ENCODE measurements at places on chromosomes 16 and 17.

DNA sequence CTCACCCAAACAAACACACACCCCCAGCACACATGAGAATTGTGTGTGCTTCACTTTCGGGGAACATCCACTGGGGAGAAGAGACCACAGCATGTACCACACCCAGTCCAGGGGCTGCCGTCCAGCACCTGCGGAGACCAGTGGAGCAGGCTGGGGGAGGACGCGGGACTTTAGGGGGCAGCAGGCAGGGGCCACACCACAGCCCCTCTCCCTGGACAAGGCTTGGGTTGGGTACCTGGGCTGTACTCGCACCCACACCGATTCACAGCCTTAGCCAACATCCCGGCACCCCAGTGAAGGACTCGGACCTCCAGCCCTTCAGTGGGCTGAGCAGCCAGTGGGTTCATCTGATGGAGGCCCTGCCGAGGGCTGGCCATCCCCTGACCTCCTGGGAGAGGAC lies 63.3 kb downstream of the RBFOX3 start:
- DNase-seq = no peak

DNA sequence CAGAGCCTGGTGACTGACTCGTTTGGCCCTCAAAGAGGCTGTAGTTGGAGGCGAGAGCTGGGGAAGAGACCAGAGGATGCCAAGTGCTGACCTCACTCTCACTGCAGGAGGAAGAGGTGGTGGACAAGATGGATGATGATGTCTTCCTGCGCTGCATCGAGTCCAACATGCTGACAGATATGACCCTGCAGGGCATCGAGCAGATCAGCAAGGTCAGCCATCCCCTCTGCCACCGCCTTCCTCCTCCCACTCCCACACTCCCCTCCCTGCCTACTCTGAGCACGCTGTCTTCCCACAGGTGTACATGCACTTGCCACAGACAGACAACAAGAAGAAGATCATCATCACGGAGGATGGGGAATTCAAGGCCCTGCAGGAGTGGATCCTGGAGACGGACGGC lies 26.9 kb downstream of the POLR2A start:
- DNase-seq = no peak

DNA sequence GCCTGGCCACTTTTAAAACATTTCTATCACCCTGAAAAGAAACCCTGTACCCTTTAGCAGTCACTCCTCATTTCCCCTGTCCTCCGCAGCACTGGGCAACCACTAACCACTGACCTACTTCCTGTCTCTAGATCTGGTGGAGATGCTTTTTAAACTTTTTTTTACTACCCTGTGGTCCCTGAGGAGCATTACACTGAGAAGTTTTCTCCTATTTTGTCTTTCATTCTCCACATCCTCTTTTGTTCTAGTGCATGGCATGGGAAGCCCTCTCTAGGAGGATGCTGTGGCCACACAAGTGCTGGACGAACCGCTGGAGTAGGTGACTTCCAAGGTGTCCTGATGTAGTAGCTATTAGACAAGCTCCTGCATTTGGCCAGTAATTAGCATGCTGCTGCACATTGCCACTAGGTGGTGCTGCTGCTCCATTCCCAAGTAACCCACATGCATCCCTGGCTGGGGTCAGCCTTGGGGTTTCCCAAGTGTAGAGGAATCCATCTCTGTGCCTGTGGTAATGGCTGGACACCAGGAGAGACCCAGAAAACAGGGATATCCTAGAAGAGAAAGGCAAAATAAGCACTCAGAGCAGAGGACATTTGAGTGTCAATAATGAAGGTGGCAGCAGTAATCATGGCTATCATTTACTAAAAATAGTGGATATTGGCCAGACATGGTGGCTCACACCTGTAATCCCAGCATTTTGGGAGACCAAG lies 143.8 kb upstream of the CRHR1 start:
- DNase-seq = peak; percentile 40

DNA sequence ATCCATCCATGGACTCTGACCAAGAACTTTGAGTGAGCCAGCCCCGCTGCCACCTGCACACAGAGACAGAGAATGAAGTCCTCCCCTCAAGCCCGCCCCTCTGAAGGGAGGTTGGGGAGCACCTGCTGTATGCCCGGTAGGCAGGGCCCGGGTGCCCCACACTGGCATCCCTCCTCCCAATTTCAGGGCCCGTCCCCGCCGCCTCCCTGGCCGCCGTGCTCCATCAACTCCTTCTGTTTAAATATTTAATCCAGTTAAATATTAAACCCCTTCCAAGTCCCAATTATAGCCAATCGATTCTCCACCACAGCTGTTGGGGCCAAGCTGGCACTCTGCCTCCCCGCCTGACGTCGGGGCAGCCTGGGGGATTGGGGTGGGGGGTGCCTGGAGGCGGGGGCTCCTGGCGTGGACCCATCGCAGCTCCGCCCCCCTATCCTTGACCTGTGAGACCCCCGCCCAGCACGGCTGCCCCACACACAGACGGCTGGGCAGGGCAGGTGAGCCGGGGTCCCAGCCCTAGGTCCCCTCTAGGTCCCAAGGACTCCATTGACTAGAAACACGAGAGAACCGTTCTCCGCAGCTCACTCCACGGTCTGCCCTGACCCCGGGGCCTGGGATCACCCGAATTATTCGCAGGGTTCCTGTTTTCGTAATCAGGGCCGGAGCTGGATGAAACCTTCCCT lies 18.0 kb upstream of the CACNA1H start:
- DNase-seq = no peak

DNA sequence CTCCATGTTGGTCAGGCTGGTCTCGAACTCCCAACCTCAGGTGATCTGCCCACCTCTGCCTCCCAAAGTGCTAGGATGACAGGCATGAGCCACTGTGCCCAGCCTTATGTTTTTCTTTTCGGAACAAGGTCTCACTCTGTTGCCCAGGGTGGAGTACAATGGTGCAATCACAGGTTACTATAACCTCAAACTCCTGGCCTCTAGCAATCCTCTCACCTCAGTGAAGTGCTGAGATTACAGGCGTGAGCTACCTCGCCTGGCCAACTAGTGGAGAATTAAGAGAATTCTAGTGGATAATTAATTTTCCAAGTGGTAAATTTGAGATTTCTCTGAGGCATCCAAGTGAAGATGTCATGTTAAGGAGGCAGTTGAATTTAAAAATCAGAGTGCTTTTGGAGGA lies 2.9 kb upstream of the FBXO47 start:
- no peak for DNase-seq

GRCh38 chr16:4208341-4208751 lies 33.5 kb downstream of the SRL start:
- DNase-seq = no peak

DNA sequence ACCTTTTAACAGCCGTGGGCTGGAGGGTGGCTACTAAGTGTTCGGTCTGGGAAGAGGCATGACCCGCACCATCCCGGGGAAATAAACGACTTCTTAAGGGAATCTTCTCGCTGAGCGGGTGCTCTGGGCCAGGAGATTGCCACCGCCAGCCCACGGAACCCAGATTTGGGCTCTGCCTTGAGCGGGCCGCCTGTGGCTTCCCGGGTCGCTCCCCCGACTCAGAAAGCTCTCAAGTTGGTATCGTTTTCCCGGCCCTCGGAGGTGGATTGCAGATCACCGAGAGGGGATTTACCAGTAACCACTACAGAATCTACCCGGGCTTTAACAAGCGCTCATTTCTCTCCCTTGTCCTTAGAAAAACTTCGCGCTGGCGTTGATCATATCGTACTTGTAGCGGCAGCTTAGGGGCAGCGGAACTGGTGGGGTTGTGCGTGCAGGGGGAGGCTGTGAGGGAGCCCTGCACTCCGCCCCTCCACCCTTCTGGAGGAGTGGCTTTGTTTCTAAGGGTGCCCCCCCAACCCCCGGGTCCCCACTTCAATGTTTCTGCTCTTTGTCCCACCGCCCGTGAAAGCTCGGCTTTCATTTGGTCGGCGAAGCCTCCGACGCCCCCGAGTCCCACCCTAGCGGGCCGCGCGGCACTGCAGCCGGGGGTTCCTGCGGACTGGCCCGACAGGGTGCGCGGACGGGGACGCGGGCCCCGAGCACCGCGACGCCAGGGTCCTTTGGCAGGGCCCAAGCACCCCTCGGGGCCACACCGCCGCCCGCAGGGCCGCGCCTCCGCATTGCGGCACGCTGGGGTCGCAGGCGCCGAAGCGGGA lies 3.6 kb upstream of the CBX4 start:
- DNase-seq = no peak

DNA sequence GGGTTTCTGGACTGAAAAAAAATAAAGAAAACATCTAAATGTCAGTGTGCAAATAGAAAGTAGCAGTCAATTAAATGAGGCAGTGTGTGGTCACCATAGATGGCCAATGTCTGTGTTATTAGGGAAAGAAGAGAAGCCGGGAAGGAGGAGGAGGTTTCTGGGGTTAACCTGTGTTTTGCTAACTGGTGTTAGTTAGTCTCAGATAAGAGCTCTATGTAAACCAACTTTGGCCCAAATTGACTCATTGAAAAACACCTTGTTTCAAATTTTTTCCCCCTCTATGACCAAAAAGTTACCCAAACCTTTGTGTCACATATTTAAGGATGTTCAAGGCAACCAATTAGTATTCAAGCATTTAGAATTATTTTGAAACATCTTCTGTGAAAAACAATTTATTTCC lies 530.9 kb downstream of the MAF start:
- DNase-seq = no peak
